ENCODE measurements at places on chromosomes 4 and X.

DNA sequence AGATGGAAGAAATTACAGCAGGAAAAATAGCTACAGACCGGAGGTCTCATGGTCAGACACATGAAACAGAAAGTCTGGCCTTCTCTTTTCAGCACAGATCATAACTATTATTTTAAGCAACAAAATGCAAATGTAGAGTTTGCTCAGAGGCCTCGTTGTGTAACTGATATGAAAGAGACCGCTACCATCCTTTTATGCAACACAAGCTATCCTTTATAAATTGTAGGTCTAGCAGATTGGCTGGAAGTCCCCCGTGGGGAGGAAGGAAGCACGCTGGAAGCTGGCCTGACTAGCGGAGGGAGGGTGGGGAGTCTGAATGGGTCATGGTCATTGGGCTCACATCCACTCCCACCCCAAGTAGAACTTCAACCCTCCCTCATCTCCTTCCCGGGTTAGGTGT is 27.7 kb downstream of the DMP1 start:
- DNase-seq, result no peak

DNA sequence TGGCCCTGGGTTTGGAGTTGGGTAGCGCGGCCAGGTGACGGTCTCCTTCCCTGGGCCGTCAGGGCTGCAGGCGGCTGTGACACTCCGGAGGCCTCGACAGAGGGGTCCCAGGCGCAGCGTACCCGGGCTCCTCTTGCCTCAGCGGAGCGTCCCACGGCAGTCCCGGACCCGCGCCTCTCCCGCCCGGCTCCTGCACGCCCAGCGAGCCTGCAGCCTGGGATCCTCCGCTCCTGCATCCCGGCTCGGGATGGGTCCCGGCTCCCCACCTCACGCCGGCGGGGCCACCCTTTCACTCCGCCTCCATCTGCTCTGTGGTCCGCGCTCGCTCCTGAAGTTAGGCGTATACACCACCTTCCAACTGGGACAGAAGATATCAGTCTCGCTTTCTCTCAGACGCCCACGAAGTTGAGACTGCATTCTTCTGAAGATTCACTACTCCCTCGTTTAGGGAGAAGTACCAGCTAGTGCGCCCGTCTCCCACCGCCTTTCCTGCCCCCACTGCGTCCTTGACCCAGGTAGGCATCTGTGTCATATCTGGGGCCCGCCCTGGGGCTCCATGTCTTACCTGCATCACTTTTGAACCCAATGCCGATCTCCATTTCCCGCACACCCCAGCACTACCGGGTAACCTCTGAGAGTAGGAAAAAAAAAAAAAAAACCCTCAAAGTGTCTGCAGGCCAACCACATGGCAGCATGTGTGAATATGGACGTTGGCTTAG is 32.3 kb upstream of the KDR start:
- DNase-seq, result no peak

DNA sequence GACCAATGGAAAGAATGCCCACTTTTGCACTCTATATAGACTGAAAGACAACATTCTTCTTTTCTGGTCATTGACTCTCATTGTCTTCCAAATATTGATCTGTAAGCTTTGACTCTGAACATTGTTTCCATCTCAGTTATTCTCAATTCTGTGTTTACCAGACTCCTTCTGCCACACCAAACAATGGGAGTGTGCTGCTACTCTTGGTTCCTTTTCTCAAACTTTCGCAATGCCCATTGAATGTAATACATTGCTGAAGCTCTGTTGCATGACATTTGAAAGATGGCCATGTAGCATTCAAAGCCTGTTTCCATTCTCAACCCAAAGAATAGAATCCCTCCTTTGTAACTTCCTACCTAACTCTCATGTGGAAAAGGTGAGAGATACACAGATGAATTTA is 136.2 kb downstream of the BTC start:
- DNase-seq, result no peak

- no peak for DNase-seq
These were observed 3.6 kb upstream of the GPR173 start for GRCh38 chrX:53044995-53045394.

GRCh38 chrX:136750364-136750763 is 30.4 kb downstream of the ARHGEF6 start:
- DNase-seq, result no peak

DNA sequence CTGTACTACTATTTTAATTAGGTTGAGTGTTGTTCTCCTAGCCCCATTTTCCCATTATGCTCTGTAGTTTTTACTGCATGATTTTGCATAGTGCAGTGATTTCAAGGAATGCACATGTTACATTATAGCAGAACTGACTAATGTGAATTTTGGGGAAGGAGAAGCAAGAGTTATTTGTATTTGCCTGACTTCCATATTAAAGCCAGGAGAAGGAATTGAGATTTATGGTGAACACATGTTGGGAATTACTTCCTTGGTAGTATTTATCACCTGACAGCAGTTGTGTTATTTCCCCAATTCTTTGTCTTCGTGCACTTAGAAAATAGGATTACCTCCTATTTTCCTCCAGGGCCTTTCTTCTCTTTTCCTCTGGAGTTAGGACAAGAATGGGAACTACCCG is 3.2 kb downstream of the TMEM144 start:
- DNase-seq, result no peak

- DNase-seq, result no peak
These were observed 51.4 kb downstream of the MED28 start for GRCh38 chr4:17665852-17666251.

- no peak for DNase-seq
These were observed 81.9 kb upstream of the SCML1 start for GRCh38 chrX:17655211-17656034.

DNA sequence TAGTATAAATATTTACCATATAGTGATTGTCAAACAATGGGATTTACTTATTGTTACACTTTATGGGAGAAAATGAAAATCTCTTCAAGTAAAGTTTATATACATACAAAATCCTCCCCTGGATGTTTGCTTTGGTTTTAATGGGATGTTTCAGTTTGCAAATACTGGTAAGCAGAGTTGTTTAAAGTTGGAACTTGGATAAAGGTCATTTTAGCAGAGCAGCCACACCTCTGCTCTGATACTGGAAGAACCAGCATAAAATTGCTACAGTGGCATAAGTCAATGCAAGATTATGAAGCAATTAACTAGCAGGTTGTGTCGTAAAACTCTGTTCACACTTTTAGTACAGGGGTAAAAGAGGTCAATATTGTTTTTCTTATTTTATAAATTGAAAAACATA is 101.2 kb downstream of the TRAPPC11 start:
- DNase-seq, result no peak

GRCh38 chr4:60865273-60865672 is 334.9 kb upstream of the ADGRL3 start:
- DNase-seq, result no peak

- no peak for DNase-seq
These were observed 92.6 kb downstream of the KDR start for GRCh38 chr4:55032788-55033187.

- no peak for DNase-seq
These were observed 38.1 kb upstream of the TRPC5 start for GRCh38 chrX:112120721-112121120.

DNA sequence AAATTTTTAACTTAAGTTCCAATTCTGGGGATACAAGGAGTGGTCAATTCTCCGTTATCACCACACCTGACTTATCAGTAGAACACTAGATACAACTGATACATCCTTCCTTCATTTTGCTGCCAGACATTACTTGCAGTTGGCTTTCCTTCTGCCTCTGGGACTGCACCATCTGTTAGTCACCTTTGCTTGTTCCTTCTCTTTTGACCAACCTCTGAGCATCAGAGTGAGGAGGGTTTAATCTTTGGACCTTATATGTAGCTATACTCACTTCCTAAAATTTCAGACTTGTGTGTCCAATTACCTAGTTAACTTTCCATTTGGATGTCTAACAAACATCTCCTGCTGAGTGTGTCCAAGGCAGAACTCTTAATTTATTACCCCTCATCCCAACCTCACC is 330.7 kb downstream of the PTTG2 start:
- DNase-seq, result no peak

- DNase-seq, result no peak
These were observed 30.4 kb downstream of the CLDN34 start for GRCh38 chrX:9997524-9997923.

DNA sequence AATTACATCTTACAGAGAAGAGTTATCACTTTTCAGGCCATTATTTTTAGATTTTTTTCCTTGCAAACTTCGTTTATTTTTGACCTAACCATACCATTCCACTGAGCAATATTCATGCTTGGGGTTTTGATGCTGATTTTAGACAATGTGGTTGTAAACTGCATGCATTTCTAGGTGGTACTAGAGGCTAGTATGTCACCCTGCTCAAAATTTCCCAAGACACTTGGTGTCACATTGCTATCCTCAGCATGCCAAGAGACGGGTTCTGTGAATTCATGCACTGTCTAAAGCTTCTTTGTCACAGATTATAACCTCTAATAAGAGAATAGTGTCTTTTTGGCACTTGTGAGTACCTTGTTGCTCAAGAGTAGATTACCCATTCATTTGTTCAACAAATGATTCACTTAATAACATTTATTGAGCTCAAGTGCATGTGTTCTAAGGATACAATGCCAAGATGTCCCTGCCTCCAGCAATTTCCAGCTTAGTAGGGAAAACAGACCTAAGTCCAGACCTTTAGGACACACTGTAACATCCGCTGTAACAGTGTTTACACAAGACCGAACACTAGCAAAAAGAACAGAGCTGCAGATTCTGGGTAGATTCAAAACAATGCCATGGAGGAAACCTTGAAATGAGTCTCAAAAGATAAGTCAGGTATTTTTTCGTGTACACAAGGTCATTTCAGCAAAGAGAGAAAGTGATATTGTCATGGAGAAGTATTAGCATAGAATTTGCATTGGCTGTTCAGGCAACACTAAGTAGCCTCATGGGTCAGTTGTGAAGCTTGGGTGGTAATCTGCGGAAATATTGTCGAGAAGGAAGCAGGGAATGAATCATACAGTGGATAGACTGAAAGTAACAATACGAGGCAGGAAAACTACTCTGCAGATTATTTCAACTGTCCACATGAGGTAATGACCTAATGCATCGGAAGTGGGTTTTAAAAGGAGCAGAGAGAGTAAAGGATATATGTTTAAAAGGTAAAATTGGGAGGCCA is 515.1 kb upstream of the ZFP42 start:
- DNase-seq, result no peak

DNA sequence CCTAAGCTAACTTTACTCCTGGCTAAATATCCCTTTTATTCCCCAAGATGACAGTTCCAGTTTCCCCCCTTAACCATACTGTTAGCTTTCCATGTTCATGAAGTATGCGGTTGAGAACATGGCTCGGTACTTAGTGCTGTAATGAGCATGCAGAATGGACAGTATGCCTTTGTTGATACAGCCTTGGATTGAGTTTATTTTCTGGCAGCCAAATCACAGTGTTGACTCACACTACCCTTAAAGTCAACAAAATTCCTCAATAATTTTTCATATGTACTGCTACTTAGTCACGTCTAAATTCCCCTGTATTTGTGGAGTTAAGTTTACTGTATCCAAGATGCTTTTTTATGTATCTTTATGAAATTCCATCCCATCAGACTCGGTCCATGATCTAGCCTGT is 1.4 kb upstream of the VEGFC start:
- peak; percentile 88 for DNase-seq

GRCh38 chr4:7845493-7846128 is 94.0 kb downstream of the AFAP1 start:
- no peak for DNase-seq

DNA sequence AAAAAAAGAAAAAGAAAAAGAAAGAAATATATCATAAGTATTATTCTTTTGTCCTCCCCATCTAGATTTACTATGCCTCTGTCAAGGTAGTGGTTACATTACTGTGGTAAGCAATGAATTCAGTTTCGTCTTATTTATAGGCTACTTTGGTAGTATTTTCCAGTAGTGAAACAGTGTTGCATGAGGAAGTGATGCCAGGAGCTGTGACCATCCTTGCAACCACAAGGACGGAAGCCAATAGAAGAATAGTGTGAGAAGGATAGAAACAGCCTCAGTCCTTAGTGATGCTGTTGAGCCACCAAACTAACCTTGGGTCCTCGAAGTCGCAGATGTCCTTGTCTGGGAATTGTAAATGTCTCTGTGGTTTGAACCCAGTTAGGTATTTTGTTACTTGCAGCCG is 328.5 kb downstream of the PPP3CA start:
- no peak for DNase-seq

DNA sequence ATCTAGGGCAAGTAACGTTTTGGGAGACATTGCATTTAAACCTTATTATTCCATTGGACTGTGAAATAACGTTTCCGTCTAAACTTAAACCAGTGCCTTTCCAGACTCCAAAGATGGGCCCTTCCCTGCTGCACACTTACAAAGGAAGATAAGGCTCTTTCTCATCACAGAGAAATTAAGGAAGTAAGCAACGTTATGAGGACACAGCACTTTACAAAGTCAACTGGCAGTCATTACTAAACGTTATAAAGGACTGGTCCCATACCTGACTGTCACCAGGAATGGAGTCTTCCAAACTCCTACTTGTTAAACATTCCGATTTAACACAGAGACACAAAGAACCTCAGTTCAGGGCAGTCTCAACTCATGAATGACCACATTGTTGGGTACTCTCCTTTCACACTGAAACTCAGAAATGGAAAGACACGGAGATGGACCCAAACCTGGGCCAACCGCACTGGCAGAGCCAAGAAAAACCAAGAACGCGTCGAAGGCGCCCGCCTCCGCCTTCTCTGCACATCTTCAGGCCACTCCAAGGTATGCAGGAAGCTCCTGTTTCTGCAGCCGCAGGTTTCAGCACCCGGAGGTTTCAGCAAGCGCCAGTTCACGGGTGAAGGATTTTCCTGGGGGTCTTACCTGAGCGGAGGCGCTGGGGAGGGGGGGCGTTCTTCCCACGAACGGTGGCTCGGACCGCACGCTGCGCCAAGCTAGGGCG is 670 bp downstream of the PAPSS1 start:
- no peak for DNase-seq

- no peak for DNase-seq
These were observed 7.2 kb upstream of the LNX1 start for GRCh38 chr4:53598483-53598882.

- DNase-seq, result no peak
These were observed 1309.0 kb upstream of the PABPC4L start for GRCh38 chr4:135510582-135510981.

DNA sequence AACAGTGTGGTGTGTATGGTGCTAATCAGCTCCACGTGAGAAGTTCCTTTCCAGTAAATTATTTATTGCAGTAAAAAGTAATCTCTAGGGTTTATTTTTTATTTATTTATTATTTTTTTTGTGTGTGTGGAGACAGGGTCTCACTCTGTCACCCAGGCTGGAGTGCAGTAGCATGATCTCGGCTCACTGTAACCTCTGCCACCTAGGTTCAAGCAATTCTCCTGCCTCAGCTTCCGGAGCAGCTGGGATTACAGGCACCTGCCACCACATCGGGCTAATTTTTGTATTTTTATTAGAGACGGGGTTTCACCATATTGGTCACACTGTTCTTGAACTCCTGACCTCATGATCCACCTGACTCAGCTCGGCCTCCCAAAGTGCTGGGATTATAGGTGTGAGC is 606.9 kb downstream of the PCDH7 start:
- DNase-seq, result no peak

DNA sequence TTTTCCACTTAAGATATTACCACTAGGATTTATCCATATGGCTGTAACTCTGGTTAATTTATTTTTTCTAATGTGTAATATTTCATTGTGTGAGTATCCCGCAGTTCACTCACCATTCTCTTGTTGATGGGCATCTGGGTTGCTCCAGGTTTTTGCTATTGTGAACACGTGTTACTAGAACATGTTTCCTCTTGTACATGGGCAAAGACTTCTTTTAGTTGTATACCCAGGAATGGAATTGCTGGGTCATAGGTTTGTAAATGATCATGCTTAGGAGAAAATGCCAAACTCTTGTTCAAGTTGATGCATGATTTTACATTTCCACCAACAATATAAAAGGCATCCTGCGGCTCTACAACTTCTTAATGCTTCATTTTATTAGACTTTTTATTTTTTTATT is 26.8 kb downstream of the SYNPO2 start:
- DNase-seq, result no peak

All from AG04450 (cell line).